ENCODE measurements at places on chromosomes 12 and 14.
A peak's percentile ranks its signal among the peaks of the same experiment; 100 is the strongest.

DNA sequence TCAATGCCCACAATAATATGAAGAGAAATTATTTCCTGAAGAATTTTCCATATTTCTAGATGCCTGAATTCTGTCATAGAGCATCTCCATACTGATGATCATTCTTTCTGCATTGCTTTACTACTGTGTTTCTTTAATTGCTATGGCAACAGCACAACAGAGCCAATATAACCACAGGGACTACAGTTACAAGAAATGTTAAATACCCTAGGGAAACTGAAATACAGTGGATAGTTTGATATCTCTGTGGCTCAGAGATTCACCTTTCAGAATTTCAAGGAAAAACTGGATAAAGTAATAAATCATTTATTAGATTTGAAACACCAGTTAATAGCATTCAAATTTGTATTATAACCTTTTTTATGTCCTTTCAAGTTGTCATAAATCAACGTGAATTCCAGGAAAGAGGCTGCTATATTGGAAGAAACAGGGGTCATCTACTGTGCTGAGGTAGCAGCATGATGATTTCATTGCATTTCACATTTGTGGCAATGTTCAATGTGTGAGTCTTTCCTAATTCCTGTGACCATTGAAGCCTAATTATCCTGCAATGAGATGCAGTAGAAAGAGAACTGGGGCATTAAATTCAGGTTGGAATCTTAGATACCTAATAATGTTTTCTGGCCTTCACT, 267.1 kb downstream of the LRFN5 start:
- peak; percentile 34 for DNase-seq

GRCh38 chr12:118830296-118830695, 151.0 kb upstream of the SRRM4 start:
- no peak for DNase-seq

DNA sequence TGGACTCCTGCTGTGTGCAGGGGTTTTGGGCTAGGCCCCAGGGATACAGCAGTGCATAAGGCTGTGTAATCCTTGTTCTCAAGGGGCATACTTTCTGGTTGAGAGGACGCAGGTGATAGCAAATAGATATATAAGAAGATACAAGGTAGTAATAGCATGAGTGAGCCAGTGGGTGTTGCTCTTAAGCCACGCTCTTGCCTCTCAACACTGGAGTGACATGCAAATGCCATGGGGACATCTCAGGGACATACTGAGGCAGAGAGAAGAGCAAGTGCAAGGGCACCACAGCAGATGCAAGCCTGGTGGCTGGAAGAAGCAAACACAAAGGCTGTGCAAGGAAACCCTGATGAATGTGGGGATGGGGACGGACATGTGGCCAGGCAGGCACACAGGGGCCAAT, 223.3 kb downstream of the CHST11 start:
- no peak for DNase-seq

GRCh38 chr12:93614917-93615596, 42.6 kb downstream of the SOCS2 start:
- peak; percentile 78 for DNase-seq

DNA sequence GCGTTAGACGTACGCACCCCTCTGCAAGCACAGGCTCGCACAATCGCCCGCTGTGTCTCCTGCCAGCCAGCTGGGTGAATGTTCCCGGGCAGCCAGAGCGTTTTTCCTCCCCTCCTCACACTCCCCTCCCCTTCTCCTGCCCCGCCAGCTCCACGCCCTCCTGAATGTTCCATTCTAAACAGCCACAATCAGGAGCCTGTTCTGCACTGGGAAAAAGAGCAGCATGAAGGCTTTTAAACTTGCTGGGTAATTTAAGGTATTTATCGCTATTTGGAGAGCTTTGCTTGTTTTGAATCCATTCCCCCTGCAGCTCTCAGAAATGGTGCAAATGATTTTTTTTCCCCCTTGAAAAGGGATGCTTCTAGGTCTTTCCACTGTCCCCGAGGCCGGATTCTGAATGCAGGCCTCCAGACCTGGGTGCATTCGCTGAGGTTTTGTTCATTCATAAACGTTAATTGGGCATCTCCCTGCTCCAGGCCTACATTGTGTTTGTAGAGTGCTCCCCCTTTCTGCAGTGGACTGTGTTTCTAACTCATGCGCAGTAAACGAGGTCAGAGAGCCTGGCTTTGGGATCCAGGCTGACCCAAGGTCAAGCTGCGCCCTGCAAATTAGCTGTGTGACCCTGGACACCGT, 212.5 kb downstream of the CHST11 start:
- DNase-seq, result peak; percentile 81

GRCh38 chr12:1935700-1936378, 17.4 kb upstream of the CACNA2D4 start:
- no peak for DNase-seq

GRCh38 chr14:99329711-99330315, 57.8 kb upstream of the BCL11B start:
- DNase-seq, result no peak

GRCh38 chr12:6273541-6274230, 36.8 kb upstream of the PLEKHG6 start:
- DNase-seq, result peak; percentile 54

DNA sequence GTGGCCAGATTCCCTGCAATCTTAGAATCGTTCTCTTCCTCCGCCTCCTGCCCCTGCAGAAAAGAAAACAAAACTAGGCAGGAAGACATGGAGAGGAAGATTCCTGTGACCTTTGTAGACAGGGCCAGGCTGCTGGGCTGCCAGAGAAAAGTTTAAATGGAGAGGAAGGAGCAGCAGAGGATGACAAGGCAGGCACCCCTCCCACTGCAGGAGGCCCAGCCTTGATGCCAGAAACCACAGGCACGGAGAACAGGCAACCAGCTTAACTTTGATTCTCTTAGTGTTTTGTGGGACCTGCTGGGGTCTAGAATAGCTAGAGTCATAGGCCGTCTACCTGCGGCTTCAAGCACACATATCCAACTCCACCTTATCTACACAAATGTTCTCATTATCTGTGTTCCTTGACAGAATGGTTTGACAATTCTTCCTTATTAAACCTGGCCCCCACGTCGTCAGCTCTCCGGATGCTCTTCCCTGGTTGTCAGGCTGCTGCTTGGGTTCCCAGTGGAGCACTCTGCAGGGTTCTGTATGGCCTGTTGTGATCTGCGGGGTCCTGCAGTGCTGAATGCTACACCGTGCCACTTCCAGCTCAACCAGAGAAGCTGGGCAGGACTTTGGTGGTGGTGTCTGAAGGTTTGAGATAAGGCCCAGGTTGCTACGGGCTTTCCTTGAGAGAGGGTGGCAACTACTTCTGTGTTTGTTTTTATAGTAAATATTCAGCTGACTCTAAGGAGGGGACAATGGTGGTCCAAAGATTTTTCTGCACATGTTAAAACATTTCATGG, 609.5 kb downstream of the AACS start:
- peak; percentile 11 for DNase-seq

GRCh38 chr14:94047581-94047980, 21.4 kb downstream of the OTUB2 start:
- DNase-seq, result no peak

GRCh38 chr14:105060751-105061427, 4.3 kb downstream of the GPR132 start:
- DNase-seq, result no peak

DNA sequence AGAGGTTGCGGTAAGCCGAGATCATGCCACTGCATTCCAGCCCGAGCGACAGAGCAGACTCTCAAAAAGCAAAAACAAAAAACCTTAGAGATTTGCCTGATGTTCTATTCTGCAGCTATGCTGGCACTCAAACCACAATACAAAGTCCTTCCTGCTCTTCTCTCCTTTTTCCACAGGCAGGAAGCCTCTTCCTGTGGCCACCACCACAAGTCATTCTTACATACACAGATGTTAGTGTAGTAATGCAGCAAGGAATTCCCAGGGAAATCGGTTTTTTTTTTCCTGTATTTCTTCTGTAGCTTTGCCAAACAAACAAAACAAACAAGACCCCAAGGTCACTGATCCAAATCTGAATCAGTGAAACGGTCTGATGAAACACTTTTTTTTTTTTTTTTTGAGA, 104.3 kb downstream of the FIGNL2 start:
- DNase-seq, result peak; percentile 47

GRCh38 chr14:77498120-77498979, at the start of gene ISM2:
Gene ISM2 (minus strand): TSS chr14:77498816. CDS start chr14:77498793, 23 bp downstream.
- DNase-seq, result peak; percentile 68

GRCh38 chr12:26631846-26632245, 201.1 kb downstream of the ITPR2 start:
- DNase-seq, result peak; percentile 32

- peak; percentile 31 for DNase-seq
Observed at GRCh38 chr14:63614679-63615363, 26.9 kb downstream of the WDR89 start.

DNA sequence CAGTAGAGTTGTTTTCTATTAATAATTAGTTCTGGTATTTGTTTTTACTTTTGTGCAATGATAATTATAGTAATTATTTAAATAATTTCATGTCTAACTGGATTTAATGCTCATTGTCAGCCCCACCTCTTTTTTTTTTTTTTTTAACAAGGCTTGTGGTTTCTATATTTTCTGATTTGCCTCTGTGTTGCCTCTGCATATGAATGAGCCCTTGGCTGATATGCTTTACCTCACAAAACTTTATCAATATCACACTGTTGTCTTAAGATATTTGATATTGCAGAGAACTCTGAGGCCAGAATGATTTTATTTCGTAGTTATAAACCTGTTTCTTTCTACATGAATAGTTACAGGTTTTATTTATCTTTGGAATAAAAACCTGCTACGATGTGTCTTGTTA, 116.2 kb upstream of the ATP2B1 start:
- no peak for DNase-seq

DNA sequence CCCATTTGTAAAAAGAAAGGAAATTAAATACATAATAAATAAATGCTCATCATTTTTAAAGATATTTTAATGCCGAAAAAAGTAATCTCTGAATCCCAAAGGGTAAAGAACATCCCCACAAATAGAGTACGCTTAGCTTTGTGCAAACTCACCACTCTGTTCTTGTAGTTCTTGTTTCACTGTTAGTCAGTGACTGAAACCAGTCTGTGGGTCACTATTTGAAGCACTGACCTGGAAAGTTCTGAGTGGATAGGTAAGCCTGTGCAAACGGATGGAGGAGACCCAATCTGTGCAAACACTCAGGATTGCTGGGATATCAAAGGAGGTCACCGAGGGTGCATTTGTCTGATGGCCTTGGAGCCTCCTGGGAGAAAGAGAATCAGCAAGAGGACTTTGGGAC, 68.1 kb upstream of the TSPAN11 start:
- no peak for DNase-seq

- DNase-seq, result no peak
Observed at GRCh38 chr12:68070957-68071356, 81.7 kb downstream of the IFNG-AS1 start.

DNA sequence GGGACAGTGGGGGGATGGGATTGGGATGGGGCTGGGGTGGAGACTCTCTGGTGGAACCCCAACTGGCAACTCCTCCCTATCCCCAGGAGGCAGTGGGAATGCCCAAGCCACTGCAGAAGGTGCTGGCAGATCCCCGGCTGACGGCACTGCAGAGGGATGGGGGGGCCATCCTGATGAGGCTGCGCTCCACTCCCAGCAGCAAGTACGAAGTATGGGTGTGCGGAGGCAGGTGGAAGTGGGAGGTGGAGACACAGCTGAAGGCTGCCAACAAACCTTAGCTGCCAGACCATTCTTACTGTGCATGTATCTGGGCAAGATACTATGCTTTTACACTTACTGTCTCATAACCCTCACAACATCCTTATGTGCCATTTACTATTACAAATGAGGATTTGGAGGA, 8.2 kb downstream of the ARHGEF40 start:
- DNase-seq, result no peak

DNA sequence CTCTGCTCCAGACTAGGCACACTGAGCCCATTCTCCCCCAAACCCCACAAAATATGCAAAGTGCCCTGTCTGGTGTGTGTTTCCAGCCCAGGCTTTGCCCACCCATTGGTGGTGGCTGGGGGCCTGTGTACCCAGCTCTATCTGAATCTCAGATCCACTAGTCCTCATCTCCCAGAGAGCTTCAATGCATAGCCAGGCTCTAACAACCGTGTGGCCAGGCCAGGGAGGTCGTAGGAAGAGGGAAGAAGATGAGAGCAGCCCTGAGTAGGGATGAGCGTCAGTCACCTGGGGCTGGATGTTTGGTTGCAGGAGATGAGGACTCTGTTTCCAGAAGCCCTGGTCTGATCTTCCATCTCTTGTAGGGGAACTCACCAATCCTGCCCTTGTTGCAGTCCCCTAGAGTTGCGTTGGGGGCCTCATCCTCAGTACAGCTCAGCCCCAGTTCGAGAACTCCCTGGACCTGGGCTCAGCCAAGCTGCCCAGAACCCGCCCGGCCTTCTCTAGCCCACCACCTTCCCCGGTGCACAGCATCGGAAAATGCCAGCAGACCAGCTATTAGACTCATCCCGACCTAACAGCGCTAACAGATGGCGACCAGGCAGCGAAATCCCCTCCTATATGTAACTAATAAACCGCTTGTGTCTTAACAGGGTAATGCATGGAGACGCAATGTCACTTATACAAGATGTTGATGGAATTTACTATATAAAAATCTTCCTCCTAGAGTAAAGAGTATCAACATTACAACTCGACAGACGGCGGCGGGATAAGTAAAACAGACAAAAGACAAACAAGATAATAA, 3.2 kb upstream of the LHX5 start:
- DNase-seq, result no peak

DNA sequence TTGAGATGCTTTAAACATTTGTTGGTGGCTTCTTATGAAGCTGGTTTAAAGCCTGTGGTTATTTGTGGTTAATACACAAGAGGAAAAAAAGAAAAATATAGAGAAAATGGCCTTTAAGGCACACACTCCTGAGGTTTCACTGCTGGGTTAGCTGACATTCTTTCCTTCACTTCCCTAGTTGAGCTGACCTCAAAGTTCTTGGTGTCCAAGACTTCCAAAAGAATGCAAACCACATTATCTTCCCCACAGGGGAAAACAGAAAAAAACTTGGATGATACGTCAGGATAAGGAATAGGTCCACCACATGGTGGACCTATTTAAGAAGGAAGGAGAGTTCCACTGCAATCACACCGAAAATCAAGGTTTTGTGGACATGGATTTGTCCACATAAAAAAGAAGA, 94.3 kb downstream of the SLC25A21 start:
- peak; percentile 79 for DNase-seq

DNA sequence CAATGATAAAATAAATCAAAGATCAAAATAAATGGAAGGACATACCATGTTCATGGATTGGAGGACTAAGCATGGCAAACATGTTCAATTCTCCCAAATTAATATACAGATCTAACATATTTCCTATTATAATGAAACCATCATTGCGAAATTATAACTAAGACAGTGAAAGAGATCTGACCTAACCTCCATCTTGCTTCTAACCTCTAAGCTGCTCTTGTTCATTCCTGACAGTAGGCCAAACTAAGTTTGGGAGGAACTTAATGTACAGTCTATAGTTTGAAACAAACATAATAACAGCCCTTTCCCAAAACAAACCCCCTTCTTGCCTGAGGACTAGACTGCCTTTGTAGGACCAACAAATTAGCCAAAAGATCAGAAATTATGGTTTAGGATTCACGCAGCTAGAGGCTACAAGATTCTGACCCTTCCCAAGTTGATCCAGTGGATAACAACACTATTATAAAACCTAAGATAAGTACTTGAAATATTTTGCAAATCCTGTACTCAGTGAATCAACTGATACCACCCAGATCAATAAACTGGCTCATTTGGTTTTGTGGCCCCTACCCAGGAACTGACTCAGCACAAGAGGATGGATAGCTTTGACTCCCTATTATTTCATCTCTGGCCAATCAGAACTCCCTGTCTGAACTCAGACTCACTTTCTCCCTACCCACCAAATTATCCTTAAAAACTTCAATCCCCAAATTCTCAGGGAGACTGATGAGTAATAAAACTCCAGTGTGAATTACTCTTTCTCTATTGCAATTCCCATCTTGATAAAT, 41.7 kb upstream of the OR5AU1 start:
- no peak for DNase-seq
